ENCODE measurements at places on chromosomes 16 and 17.
A peak's percentile ranks its signal among the peaks of the same experiment; 100 is the strongest.

- no peak for DNase-seq
These were observed 2.0 kb downstream of the POLR2A start for GRCh38 chr17:7486181-7486580.

- DNase-seq = no peak
These were observed at the start of gene MFAP4 for GRCh38 chr17:19386974-19387920. Gene MFAP4 (minus strand): TSS chr17:19387190. CDS start chr17:19387155, 35 bp downstream.

GRCh38 chr17:16286009-16286946 lies 67.0 kb downstream of the CENPV start:
- peak; percentile 99 for DNase-seq

DNA sequence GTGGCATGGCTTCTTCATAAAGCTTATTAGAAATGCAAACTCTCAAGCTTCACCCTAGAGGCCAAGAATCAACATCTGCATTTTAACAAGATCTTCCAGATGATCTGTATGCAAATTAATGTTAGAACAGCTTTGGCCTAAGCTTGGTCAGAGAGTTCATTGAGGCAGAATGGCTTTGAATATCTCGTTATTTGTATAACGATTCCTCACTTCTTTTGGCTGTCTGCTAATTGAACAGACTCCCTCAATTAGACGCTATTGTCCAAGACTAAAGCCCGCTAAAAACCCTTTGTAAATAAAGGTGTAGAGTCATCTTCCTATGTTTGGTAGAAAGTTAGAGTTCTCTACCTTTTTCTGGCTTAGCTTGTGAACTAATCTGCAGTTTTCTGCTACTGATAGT lies 1453.7 kb downstream of the CDH8 start:
- DNase-seq = no peak

DNA sequence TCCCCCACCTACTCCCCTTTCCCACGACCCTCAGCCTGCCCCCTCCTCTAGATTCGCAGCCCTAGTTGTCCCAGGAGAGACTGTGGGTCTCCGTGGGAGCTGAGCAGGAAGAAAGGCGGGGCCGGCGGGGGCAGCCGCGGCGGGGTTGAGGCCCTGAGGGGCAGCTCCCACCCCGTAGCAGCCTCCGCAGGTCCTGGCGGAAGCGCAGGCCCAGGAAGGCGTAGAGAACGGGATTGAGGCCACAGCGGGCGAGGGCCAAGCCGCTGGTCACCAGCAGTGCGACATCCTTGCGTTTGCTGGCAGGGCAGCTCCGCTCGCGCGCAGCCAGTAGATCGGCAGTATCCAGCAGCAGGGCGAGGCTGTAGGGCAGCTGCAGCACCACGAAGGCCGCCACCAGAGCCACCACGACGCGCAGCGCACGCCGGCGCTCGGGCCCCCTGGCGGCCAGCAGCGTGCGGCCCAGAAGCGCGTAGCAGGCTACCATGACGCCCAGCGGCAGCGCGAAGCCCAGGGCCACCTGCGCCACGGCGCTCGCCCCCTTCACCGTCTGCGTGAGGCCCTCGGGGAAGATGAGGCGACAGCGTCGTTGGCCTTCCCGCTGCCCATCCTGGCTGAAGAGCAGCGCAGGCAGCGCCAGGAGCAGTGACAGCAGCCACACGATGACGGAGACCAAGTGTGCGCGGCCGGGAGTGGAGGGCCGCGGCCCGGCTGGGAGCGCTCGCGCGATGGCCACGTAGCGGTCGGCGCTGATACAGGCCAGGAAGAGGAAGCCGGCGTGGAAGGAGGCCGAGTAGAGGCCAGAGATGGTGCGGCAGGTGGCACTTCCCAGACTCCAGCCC lies 1.9 kb downstream of the CCR10 start:
- peak; percentile 66 for DNase-seq

GRCh38 chr16:27118526-27118925 lies 51.8 kb downstream of the C16orf82 start:
- DNase-seq = no peak

- no peak for DNase-seq
These were observed 11.9 kb downstream of the KCNJ12 start for GRCh38 chr17:21388066-21388465.

- DNase-seq = no peak
These were observed at the start of gene CASKIN1 for GRCh38 chr16:2196162-2196980. Gene CASKIN1 (minus strand): TSS chr16:2196605. CDS start chr16:2196432, 173 bp downstream.
